Activated T-helper 17 cell treated with anti-CD3 and anti-CD28 coated beads, Interleukin-2, amount 50 U/mL, for 72 hours (primary cell): ENCODE measurements at places on chromosomes 6 and 20.
A peak's percentile ranks its signal among the peaks of the same experiment; 100 is the strongest.

DNA sequence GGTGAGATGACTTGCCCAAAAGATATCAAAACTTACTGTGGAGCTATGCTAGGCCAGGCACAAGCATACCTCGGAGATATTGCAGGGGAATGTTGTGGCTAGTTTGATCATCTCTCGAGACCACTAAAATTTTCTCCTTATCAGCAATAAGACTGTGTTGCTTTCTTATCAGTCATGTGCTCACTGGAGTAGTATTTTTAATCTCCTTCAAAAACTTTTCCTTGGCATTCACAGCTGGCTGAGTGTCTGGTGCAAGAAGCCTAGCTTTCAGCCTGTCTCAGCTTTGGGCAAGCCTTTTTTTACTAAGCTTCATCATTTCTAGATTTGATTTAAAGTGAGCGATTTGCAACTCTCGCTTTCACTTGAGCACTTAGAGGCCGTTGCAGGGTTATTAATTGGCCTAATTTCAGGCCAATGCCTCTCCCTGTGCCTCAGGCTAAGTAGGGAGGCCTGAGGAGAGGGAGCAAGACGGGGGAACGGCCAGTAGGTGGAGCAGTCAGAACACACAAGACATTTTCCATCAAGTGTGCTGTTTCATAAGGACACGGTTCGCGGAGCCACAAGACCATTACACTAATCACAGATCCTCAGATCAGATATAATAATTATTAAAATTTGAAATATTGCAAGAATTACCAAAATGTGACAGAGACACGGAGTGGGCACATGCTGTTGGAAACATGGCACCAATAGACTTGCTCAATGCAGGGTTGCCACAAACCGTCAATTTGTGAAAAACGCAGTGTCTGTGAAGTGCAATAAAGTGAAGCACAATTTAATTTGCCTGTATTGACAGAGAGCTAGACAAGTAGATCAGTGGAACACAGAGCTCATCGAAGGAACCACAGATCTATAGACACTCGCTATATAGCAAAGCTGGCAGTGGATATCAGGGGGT lies 106.8 kb upstream of the SIRPG start:
- peak; percentile 85 for ATAC-seq

- no peak for ATAC-seq
These were observed 2.6 kb downstream of the PRSS35 start for GRCh38 chr6:83514866-83515466.

DNA sequence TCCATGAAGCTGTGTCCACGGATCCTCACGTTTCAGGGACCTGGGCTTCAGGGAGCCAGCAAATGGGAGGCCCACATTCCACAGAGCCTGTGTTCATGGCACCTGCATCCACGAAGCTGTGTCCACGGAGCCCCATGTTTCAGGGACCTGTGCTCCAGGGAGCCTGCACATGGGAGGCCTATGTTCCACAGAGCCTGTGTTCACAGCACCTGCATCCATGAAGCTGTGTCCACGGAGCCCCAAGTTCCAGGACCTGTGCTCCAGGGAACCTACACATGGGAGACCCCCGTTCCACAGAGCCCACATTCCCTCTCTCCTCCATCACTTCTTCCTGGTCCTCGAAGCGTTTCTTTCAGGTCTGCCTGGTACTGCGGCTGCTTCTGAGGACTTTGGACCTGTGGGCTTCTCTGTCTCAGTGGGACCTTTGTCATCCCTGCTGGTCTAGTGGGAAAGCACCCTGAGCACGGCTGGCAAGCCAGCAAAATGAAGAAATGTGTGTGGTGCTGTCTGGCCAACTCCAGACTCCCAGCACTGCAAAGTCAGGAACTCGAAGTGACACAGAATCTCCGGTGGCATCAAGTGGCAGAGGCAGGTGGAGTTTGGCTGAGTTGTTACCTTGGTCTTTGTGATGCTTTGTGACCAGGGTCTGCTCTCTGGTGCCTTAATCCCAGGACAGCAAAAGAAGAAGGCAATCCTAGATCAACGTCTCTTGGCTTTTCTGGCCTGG lies 245.9 kb downstream of the DLL1 start:
- ATAC-seq = no peak

GRCh38 chr6:108635505-108636226 lies 74.9 kb downstream of the FOXO3 start:
- ATAC-seq = peak; percentile 59

- ATAC-seq = peak; percentile 87
These were observed 54.9 kb upstream of the GPR31 start for GRCh38 chr6:167212713-167213005.
